ENCODE measurements at places on chromosomes 2 and 18.

DNA sequence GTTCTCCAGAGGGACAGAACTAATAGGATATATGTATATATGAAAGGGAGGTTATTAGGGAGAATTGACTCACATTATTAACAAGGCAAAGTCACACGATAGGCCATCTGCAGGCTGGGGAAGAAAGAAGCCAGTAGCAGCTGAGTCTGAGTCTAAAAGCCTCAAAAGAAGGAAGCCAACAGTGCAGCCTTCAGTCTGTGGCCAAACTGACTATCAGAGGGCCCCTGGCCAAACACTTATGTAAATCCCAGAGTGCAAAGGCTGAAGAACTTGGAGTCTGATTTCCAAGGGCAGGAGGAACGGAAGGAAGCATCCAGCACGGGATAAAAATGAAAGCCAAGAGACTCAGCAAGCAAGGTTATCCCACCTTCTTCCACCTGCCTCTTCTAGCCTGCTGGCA is 108.0 kb upstream of the LDLRAD4 start:
- no peak for DNase-seq

DNA sequence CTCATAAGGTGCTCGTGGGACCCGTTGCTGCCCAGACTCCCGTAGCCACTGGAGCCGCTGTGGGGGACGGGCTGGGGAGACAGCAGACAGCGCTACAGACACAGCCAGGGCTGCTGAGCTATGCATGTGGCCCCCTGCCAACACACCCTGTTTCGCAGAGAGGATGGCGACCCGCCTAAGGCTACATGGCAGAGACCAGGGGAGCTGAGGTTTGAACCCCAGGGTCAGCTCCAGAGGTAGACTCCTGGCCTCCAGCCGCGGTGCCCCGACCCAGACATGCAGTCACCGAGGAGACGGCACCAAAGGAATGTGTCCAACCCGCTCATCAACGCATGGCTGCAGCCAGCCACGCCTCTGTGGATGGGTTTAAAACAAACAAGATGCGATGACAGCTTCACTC is 21.0 kb upstream of the HES6 start:
- DNase-seq: no peak

GRCh38 chr2:23953625-23954024 is 13.4 kb downstream of the UBXN2A start:
- no peak for DNase-seq

DNA sequence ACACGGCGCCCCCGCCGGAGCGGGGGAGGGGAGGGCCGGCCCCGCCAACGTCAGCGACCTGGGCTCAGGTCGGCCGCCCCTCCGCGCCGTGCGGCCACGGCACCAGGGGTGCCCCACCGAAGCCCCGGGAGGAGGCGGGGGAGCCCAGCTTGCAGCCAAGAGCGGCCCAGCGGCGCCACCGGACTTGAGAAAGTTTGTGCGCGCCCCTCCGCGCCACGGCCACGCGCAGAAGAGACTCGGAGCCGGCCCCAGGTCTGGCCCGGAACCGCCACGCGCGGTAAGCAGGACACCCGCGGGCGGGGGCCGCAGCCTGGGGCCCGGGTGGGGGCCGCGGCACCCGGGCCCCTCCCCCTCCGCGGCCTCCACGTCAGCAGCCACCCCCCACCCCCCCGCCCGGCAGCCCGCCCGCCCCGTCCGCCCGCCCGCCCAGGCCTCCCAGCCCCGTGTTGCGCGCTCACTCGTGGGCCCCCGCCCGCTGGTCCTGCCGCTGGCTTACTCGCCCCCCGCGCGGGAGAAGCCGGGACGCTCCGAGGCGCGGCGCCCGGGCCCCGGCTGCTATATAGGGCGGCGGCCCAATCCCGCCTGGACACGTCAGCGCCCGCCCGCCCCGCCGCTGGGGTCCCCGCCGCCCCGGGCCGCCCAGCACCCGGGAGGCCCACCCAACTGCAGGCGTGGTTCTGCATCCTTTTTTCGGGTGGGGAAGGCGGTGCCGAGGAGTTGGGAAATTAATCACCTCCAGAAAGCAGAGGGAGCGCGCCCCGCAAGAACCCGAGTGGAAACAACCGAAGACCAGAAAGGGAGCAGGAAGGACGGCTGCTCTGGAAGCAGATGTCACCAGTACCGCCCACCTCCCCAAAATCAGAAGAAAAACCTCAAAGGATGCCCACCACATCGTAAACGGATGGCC is 42.9 kb downstream of the HDLBP start:
- DNase-seq: peak; percentile 20

DNA sequence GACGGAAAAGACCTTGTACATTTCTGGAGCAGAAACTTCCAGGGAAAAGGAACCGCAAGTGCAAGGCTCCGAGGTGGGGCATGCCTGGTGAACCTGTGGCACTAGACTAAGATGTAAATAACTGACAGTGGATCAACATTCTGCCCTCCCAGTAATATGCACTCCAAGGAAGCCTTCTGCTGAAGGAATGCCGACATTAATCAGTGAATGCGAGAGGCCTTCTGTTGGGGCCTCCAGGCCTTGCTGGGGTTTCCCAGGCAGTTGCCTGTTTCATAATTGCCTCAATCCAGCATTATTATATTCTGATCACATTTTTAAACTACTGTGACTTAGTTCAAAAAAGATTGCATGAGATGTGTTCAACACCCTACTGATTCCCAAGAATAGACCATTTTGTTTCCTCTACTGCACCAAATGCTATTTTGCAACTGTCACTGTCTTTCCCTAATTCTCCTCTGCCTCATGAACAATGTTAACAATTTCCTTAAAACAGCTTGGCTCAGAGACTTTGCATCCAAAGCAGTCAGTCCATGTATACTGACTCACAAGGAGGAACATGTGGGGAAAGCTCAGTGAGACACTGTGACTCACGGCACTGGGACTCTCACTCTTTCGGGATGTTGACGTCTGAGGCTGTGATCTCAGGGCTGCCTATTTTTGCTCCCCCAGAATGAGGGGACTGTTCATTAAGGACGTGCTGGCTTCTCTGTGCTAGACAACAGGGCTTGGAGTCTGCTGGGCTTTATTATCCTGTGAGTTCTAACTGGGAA is 10.5 kb upstream of the DSG2 start:
- no peak for DNase-seq
